ENCODE measurements at places on chromosomes 3 and 15.

DNA sequence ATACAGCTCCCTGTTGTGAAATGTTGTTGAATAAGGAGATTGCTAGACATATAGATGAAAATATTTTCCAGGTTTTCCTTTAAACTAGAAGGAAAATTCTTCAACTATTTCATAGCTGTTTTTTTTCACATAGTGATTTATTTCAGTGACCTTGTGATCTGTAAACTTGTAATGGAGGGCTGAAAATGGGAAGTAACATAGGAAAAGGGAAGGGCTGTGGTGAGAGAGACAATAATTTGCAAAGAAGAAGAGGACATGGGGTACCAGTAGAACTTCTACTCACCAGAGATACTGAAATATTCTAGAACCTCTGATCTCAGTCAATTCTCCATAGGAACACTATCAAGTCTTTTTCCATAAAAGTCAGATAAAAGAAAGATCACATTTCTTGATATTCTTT is 60.4 kb downstream of the PLS1 start:
- H3K27me3 ChIP-seq = no peaks in the 10 kb centered on the region
- no peak overlapping the region for H3K27ac ChIP-seq
- no peaks in the 10 kb centered on the region for H3K36me3 ChIP-seq
- H3K4me3 ChIP-seq = no peak overlapping the region
- DNase-seq = no peak

- no peaks in the 10 kb centered on the region for H3K27me3 ChIP-seq
- no peaks in the 10 kb centered on the region for H3K4me1 ChIP-seq
- no peak for DNase-seq
- H3K36me3 ChIP-seq = no peaks in the 10 kb centered on the region
- H3K4me3 ChIP-seq = no peak overlapping the region
- H3K27ac ChIP-seq = no peak overlapping the region
Observed at GRCh38 chr3:108548304-108548703, 37.9 kb upstream of the MYH15 start.

DNA sequence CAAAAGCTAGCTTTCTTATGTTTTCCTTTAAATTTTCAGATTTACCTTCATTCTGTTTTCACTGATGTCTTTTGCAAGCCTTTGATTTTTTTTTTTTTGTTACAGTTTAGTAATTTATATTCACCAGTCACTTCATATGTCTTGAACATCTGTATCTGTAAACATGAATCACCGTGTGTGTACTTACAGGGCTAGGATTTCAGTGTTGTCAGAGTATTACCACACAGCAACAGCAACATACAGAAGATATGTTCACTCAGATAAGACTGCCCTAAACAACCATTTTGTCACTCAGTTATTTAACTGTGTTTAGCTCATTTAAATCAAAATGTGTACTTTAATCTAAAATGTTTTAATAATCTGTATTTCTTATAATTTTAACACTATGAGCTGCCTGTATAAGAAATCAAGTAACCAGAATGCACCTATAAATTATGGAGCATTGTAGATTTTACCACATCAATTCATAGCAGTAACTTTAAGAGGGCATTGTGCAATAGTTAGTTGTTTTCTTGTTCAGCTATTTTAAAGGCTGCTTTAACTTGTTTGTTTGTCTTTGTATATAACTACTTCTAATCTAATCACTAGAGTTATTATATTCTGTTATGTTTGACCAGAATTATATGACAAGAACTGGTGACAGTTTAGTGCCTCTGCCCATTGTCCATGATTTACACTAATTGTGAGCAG is 50.4 kb downstream of the GHSR start:
- H3K36me3 ChIP-seq = no peaks in the 10 kb centered on the region
- H3K27ac ChIP-seq = no peak overlapping the region
- no peaks in the 10 kb centered on the region for H3K4me1 ChIP-seq
- H3K4me3 ChIP-seq = no peak overlapping the region

DNA sequence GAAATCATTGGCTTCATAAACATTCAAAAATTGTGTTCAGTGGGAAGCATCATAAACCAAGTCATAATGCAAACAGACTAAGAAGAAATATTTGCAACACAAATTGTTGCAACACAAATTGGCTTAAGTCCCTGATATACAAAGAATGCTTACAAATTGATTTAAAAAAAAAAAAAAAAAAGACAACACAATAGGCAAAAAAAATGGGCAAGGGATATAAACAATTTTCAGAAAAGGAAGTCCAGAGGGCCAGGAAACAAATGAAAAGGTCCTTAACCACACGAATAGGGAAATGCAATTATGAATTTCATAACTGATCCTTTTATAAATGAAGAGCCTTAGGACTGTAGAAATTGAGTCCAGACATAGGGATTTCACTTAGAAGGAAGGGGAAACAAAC is 98.9 kb downstream of the LRRK1 start:
- H3K4me1 ChIP-seq = no peaks in the 10 kb centered on the region
- no peaks in the 10 kb centered on the region for H3K36me3 ChIP-seq
- no peak overlapping the region for H3K27ac ChIP-seq
- H3K27me3 ChIP-seq = no peaks in the 10 kb centered on the region
- no peak for DNase-seq

- DNase-seq = no peak
- H3K27ac ChIP-seq = no peak overlapping the region
- H3K4me3 ChIP-seq = no peak overlapping the region
- H3K27me3 ChIP-seq = peaks cover 8% of the 10 kb centered on the region
- H3K4me1 ChIP-seq = peaks cover 6% of the 10 kb centered on the region
Observed at GRCh38 chr15:31004220-31004733, 12.8 kb upstream of the MTMR10 start.

DNA sequence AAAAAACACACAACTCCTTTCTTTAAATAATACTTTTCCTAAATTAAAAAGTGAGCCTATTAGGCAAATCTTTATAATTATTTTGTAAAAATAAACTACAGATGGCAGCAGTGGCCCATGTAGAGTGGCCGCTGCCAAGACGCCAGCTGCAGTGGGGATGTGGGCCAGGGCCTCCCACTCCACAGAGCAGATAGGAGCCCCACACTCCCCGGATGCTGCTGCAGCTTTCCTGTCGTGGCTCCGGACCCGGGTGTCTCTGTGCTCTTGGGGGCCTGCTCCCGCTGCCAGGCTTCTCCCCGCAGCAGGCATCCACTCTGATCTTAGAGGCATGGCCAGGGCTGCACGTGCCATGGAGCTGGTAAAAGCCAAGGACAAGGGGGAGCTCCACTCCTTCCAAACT is 67.5 kb downstream of the PROS1 start:
- no peak overlapping the region for H3K4me3 ChIP-seq
- H3K36me3 ChIP-seq = no peaks in the 10 kb centered on the region
- H3K27ac ChIP-seq = no peak overlapping the region

DNA sequence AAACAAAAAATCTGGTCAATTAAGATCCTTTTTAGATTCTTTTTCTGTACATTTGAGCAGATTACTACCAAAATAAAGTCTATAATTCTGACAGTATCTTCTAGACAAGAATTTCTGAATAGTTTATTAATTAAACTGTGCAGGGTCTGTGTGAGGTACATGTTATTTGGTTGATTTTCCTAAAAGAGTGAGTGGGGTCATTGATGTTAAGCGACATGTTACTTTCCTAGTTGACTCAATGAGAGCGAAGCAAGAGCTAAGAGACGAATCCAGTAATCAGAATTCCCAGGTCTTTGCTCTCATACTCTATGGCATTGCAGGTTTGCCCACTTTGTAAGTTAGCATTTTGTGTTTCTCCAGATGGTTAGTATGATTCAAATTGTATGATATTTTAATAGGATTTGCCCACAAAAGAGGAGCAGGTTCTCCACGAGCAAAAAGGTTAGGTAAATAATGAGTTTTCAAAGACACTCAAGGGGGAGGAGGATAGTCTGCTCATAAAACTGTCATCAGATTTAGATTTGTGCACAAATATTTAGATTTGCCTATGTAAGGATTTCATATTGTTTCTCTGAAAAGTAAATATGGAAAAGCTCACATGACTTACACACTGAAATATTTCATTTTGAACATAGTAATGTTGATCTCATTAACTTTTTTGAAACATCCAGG is 217.2 kb upstream of the CGNL1 start:
- no peaks in the 10 kb centered on the region for H3K36me3 ChIP-seq
- H3K4me3 ChIP-seq = no peak overlapping the region
- no peak overlapping the region for H3K27ac ChIP-seq
- H3K4me1 ChIP-seq = no peaks in the 10 kb centered on the region

- no peak overlapping the region for H3K27ac ChIP-seq
- no peak overlapping the region for H3K4me3 ChIP-seq
- H3K4me1 ChIP-seq = no peaks in the 10 kb centered on the region
- no peaks in the 10 kb centered on the region for H3K27me3 ChIP-seq
- H3K36me3 ChIP-seq = no peaks in the 10 kb centered on the region
Observed at GRCh38 chr3:156507285-156507684, 47.6 kb downstream of the SSR3 start.

GRCh38 chr3:179181993-179182551 is 33.9 kb downstream of the PIK3CA start:
- no peak overlapping the region for H3K27ac ChIP-seq
- no peaks in the 10 kb centered on the region for H3K27me3 ChIP-seq
- no peaks in the 10 kb centered on the region for H3K36me3 ChIP-seq
- no peaks in the 10 kb centered on the region for H3K4me1 ChIP-seq

DNA sequence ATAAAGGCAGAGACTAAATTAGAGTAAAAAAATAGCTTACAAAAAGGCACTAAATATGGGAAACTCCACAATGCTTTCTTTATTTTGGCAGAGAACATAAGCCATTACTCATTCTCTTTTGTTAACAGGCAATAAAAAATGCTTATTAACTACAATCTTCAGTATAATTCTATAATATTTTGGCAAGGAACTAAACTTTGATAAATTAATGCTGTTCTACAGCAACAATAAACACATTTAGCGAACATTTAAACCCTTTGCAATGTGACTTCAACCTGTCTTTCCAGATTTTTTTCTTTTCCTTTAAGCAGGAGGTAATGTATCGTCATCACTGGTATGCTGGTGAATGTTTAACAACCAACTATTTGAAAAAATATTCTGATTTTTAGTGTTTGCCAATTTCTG is 42.2 kb upstream of the POU1F1 start:
- no peaks in the 10 kb centered on the region for H3K4me1 ChIP-seq
- H3K27ac ChIP-seq = no peak overlapping the region
- H3K36me3 ChIP-seq = no peaks in the 10 kb centered on the region
- DNase-seq = no peak

DNA sequence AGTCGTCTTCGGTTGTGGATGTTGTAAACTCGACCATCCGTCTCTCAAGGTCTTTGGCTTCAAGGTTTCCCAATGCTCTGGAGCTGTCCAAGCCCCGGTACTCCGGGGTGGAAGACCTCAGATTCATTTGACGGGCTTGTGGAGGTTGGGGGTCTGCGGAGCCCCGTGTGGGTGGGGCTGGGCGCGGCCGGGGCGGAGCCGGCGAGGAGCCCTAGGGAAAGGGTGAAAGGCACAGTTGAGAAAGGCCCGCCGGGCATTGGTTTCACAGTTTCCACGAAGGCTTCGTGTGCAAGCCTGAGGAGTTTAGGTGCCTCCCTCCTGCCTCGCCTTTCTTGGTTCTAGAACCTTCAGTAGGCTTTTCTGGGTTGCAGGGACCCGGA is 360 bp upstream of the MGA start:
- no peaks in the 10 kb centered on the region for H3K36me3 ChIP-seq
- peak overlapping the region; percentile 87 for H3K27ac ChIP-seq
- peak overlapping the region; percentile 13 for H3K4me3 ChIP-seq
- no peaks in the 10 kb centered on the region for H3K27me3 ChIP-seq

DNA sequence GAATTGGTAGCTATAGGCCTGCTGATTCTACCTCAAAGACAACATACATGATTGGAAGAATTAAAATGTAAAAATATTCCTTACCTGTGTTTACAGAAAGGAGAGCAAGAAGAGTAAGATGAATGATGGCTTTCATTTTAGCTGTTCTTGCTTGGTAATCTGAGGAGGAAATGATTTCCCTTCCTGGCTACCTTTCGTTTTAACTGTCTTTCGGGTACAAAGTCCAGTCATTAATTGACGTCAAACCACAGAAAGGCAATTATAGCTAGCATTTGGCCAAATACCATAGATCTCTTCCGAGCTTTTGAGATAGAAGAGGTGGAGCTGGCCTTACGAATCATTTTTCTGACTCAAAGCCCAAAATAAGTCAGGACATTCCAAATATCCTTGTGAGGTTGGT is at the start of gene MUC13:
TSS of gene MUC13 (minus strand) at position 175 of the 400 bp plus-strand sequence. CDS start at position 136, 39 bp downstream.
- H3K27ac ChIP-seq = no peak within 1 kb of the TSS
- H3K36me3 ChIP-seq = no peaks in the 10 kb centered on the region
- no peak within 1 kb of the TSS for H3K4me3 ChIP-seq
- DNase-seq = no peak
- no peaks in the 10 kb centered on the region for H3K27me3 ChIP-seq

DNA sequence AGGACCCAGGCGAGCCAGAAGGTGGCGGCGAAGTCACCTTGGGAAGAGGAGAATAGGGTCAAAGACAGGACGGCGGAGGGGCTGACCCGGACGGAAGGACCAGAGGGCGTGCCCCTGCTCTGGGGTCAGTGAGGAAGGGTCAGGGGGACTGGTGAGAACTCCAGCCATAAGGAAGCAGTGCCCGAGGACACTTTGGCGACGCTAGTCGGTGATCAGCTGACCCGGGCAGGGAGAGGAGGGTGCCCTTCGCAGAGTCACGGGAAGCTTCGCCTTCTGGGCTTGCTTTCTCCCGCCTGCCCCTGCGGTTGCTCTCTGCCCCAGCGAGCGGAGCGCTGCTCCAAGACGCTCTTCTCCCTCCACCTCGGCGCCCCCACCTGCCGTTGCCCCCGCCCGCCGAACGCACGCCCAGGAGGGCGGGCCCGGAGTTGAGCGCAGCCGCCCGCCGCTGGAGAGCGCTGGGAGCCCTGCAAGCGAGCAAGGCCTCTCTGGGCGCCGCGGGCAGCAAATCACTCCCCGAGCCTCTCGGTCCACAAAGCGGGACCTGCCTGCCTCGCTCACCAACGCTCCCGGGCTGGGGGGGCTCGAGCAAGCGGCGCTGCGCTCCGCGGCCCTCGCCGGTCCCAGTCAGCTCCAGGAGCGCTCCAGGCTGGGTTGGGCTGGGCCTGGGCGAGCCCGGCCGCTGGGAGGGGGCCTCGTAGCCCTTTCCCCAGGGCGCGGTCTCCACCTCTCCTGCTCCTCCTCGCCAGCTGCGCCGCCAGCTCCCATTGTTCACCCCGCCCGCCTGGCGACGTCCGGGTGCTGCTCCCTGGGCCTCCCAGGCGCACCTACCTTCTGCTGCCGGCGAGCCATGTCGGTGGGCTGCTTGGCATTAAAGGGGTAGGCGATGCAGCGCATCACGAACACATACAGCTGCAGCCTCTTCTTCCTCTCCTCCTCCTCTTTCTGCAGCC is 1.2 kb downstream of the CADPS start:
- H3K27ac ChIP-seq = no peak overlapping the region
- no peak for DNase-seq
- no peaks in the 10 kb centered on the region for H3K4me1 ChIP-seq

GRCh38 chr3:189898559-189899153 is 222.0 kb downstream of the P3H2 start:
- H3K36me3 ChIP-seq = no peaks in the 10 kb centered on the region
- H3K27ac ChIP-seq = no peak overlapping the region
- no peak overlapping the region for H3K4me3 ChIP-seq
- no peak for DNase-seq
- no peaks in the 10 kb centered on the region for H3K4me1 ChIP-seq

DNA sequence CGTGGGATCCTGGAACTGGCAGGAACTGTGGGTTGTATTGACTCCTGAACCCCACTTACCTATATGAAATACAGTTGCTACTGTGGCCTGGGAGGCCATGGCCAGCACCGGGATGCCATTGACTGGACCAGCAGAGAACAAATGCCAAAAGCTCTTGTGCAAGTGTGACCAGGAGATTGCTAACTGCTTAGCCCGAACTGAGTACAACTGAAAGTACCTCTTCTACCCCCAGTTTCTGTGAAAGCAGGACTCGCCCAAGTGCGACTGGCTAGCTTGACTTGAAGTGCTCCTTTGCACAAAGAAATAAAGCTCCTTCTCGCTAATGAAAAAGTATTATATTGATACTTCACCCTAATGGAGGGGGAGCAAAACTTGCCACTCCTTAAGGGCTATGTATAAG is 101.3 kb upstream of the ATP11B start:
- no peak overlapping the region for H3K27ac ChIP-seq
- no peak overlapping the region for H3K4me3 ChIP-seq
- H3K27me3 ChIP-seq = no peaks in the 10 kb centered on the region
- no peak for DNase-seq
- H3K4me1 ChIP-seq = no peaks in the 10 kb centered on the region
- no peaks in the 10 kb centered on the region for H3K36me3 ChIP-seq

All from effector memory CD4-positive, alpha-beta T cell (primary cell).